ENCODE measurements at places on chromosomes 1 and 21.
A peak's percentile ranks its signal among the peaks of the same experiment; 100 is the strongest.

- no peak for DNase-seq
Observed at GRCh38 chr1:153503766-153504165, 32.0 kb downstream of the S100A6 start.

GRCh38 chr21:34980423-34981115 lies 68.5 kb downstream of the RUNX1 start:
- DNase-seq: no peak

DNA sequence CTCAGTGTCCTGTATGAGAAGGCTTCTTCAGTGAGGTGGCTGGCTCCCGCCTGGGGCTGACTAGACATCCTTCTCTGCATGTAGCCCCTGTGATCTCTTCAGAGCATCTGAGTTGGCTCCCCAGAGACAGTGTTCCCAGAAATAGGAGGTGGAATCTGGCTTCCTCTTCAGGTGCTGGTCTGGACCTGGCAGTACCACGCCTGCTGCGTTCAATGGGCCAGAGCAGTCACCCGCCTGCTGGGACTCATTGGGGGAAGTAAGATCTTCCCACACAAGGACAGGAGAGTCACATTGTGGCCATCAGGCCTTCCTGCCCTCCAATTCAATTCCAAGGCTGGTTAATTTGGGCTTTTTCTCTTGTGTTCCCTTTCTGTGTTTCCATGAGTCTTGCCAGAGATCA lies 51.0 kb downstream of the ADARB1 start:
- DNase-seq: no peak

DNA sequence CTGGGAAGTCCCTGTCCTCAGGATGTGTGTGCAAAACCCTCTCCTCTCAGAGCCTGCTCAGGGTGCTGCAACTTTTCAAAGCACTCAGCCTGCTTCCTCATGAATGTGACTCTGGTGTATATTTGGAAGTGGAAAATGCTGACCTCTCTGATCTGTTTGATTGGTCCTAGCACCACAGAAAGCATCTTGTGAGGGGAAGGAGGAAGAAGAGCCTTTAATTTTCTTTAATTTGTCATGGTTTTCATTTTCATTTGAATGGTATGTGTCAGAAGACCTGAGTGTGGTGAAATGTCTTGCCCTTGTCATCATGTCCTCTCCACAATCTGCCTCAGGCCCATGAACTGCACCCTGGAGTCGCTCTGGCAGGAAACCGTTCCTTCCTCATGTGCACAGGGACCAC lies 383.5 kb downstream of the NTNG1 start:
- no peak for DNase-seq

DNA sequence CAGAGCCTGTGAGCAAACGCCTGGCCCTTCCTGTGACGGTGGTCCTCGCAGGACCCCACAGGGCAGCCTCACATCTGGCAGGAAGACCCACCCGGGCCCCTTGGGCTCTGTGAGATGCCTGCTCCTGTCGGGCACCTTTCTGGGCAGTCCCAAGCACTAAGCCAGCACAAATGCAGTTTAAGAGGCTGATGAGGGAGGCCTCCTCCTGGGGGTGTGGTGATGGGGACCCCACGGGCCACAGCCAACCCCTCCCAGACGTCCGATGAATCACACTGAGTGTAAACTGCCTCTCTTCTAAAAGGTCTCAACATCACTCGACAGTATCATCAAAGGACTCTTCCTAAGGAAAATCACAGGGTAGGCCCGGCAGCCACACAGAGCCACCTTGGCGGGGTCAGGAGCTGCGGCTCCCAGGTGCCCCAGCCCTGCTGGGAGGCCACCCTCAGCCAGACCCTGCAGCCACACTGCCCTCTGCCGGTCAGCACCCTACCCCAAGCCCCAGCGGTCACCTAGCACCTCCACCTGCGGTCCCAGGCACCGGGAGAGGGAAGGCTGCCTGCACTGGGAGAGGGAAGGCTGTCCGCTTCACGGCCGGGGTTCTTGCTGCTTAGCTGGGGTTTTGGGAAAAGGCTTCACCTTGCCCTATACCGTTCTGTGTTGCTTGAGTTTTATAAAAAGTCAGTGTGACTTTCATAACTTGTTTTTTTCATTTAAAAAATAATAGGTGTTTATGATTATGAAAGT lies 3.9 kb upstream of the PRKCZ start:
- DNase-seq: no peak

DNA sequence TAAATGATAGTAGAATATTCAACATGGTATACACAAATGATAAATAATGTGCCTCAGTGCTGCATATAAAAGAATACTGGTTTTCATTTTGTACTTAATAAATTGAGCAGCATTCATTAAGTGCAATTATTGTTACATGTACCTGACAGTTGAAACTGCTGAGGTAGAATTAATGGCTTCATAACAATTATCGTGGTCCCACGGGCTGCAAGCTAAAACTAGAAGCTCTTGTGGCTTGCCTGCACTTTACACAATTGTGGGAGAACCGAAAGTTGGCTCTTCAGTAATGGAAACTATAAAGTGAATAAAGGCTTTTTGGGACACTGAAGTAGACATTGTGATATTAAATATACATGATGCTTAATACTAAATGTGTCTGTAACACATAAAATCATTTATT lies 23.2 kb downstream of the INSL5 start:
- DNase-seq: peak; percentile 65

GRCh38 chr21:41358193-41359166 lies 3.3 kb upstream of the MX2 start:
- DNase-seq: no peak

GRCh38 chr1:117225931-117226330 lies 15.2 kb upstream of the VTCN1 start:
- no peak for DNase-seq

GRCh38 chr1:98044766-98045165 lies 123.9 kb upstream of the DPYD start:
- no peak for DNase-seq

DNA sequence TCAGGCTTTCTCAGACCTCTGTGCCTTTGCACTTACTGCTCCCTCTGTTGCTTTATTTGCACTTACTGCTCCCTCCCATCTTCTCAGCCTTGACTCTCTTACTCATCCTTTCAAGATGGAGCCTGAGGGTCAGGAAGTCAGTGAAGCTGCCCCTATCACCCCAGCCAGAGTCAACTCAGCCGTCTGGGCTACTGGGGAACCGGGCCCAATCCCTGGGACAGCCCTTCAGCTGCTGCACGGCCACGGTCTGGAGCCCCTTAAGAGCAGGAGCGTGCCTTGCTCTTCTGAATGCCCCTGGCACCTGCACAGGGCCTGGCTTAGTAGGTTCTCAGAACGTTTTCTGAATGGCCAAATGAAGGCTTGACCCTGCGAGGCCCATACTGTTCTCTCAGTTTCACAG lies 244.4 kb downstream of the FOXD2 start:
- DNase-seq: no peak

- DNase-seq: no peak
Observed at GRCh38 chr1:7389201-7389905, 381.7 kb upstream of the VAMP3 start.

DNA sequence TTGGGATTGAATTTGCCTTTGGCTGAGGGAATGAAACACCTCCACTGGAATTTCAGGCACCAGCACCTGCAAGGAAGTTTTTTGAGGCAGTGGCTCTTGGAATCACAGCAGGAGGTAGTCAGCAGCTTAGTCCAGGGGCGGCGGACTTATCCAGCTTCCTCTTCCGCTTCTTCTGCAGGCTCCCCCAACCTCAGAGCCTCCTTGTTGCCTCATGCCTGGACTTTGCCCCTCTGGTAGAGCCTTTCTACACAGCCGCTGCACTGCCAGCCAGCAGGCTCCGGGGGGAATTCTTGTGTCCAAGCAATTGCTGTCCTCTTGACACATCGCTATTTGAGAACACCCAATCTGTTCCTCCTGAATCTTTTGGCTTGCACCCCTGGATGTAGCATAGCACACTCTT lies 4.4 kb upstream of the RHEX start:
- DNase-seq: no peak

DNA sequence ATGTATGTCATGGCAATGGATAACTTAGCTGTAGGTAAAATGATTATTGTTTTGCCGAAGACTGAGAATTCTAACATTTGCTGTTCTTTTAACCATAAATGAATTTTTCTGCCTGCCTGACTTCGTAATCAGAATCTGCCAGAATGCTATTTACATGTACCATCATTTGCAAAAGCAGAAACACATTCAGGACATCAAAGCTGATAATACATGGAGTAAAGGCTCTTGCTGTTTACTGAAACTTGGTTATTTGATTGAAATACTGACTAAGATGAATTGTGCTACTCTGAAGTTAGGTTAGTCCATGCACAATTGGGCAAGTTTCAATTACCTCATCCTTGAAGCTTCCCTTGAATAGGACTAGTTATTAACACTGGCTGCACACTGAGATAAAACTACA lies 293.8 kb downstream of the PLA2G4A start:
- no peak for DNase-seq

DNA sequence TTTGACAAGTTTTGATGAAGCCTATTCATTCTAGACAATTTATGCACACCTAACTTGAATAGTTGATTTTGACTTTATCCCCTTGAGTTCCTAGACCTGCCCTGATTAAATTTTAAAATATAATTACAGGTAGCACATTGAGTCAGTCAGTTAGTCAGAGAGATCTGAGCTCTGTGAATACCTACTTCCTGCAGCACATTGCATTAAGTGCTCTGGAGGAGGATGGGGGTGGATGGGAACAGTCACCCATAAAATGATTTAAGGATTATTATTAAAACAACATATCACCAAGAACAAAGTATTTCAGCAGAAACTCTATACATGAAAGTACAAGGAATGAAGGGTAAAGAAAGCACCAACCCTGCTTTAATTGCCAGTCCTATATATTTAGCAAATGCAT lies 11.8 kb upstream of the RPF1 start:
- DNase-seq: no peak

Measured in NCI-H2107 (cell line).